ENCODE measurements at places on chromosomes 13 and 19. TPM values are rescaled to one million over a fixed set of nuclear protein-coding genes. Genes with fewer than 3 reads are reported as not detected.

The KLK4 gene
- not detected for total RNA-seq

DNA sequence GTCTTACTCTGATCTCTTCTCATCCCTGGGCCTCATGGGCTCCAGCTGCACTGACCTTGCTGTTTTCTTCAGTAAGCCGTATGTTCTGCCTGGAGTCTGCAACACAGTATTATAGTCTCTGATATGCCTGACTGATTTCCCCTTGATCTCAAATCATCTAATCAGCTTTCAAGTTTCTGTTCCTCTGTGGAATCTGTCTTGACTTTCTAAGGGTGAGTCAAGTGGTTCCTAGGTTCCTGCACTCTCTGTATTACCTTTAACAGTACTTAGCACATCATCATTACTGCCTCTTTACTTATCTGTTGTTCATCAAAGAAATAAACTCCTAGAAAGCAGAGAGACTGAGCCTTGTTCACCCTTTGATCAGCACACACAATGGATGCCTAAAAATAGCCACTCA lies 350.7 kb downstream of the LMO7 start:
- H3K4me3 ChIP-seq, result no peak overlapping the region
- DNase-seq, result no peak
- no peaks in the 10 kb centered on the region for H3K27me3 ChIP-seq
- no peak overlapping the region for H3K27ac ChIP-seq
- no peaks in the 10 kb centered on the region for H3K36me3 ChIP-seq

DNA sequence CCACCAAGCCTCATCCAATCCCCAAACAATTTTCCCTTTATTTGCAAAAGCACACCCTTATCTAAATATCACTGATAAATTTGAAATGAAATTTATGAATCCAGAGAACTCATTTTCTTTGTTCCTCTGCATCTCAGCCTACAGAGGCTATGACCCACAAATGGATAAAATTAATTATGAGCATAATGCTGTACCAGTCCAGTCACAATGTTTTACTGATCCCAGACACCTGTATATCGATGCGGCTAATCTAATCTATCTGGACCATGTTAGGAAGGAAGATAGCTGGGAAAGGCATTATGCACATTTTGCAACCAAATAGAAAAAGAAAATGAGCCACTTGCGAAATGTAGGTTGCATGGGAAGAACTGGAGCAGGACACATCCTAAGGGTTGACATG lies 150.0 kb downstream of the FGF14 start:
- H3K4me3 ChIP-seq, result no peak overlapping the region
- no peaks in the 10 kb centered on the region for H3K36me3 ChIP-seq
- no peak overlapping the region for H3K27ac ChIP-seq
- DNase-seq, result no peak
- H3K4me1 ChIP-seq, result no peaks in the 10 kb centered on the region

- no peaks in the 10 kb centered on the region for H3K36me3 ChIP-seq
- H3K27me3 ChIP-seq, result no peaks in the 10 kb centered on the region
- H3K4me1 ChIP-seq, result no peaks in the 10 kb centered on the region
- no peak overlapping the region for H3K27ac ChIP-seq
- H3K4me3 ChIP-seq, result no peak overlapping the region
These were observed 182.7 kb upstream of the CSNK1A1L start for GRCh38 chr13:37288057-37288720.

DNA sequence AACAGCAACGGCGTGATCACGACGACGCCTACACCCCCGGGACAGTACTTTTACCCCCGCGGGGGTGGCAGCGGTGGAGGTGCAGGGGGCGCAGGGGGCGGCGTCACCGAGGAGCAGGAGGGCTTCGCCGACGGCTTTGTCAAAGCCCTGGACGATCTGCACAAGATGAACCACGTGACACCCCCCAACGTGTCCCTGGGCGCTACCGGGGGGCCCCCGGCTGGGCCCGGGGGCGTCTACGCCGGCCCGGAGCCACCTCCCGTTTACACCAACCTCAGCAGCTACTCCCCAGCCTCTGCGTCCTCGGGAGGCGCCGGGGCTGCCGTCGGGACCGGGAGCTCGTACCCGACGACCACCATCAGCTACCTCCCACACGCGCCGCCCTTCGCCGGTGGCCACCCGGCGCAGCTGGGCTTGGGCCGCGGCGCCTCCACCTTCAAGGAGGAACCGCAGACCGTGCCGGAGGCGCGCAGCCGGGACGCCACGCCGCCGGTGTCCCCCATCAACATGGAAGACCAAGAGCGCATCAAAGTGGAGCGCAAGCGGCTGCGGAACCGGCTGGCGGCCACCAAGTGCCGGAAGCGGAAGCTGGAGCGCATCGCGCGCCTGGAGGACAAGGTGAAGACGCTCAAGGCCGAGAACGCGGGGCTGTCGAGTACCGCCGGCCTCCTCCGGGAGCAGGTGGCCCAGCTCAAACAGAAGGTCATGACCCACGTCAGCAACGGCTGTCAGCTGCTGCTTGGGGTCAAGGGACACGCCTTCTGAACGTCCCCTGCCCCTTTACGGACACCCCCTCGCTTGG lies 966 bp downstream of the JUNB start:
- peak; percentile 77 for DNase-seq
- H3K27ac ChIP-seq, result peak overlapping the region; percentile 100
- H3K4me3 ChIP-seq, result peak overlapping the region; percentile 79

- H3K4me1 ChIP-seq, result no peaks in the 10 kb centered on the region
- H3K36me3 ChIP-seq, result peaks cover 90% of the 10 kb centered on the region
- no peak for DNase-seq
- H3K4me3 ChIP-seq, result no peak overlapping the region
- no peaks in the 10 kb centered on the region for H3K27me3 ChIP-seq
These were observed 9.4 kb upstream of the SLC25A42 start for GRCh38 chr19:19054315-19054938.

The CLEC17A gene
- 0.18 TPM for total RNA-seq

The KIR3DL2 gene
- not detected for total RNA-seq

The ZNF99 gene
- total RNA-seq, result not detected

DNA sequence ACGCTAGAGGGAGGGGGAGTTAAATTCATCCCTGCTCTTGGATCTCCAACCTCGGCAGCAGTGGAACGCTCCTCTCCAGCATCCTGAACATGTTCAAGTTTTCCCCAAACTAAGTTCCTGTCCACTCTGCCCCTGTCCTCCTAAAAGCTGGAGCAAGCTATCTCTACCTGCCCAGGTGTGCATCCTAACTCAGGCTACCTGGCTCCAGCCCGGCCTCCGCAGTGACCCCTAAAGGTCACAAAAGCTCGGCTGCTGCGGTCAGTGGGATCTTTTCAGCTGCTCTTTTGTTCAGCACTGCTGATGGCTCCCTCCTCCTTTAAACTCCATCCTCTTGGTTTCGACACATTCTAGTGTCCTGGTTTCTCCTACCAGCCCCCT lies 1.4 kb downstream of the DCUN1D2 start:
- no peaks in the 10 kb centered on the region for H3K36me3 ChIP-seq
- peaks cover 50% of the 10 kb centered on the region for H3K4me1 ChIP-seq
- H3K27ac ChIP-seq, result peak overlapping the region; percentile 94
- no peak for DNase-seq
- peak overlapping the region; percentile 88 for H3K4me3 ChIP-seq

The FGF21 gene
- not detected for total RNA-seq

The GAPDHS gene
- not detected for total RNA-seq

The RNF17 gene
- total RNA-seq, result 0.18 TPM

The LYPD5 gene
- not detected for total RNA-seq

- DNase-seq, result no peak
- H3K27me3 ChIP-seq, result no peaks in the 10 kb centered on the region
These were observed 1218.6 kb downstream of the PCDH17 start for GRCh38 chr13:58850161-58850560.

DNA sequence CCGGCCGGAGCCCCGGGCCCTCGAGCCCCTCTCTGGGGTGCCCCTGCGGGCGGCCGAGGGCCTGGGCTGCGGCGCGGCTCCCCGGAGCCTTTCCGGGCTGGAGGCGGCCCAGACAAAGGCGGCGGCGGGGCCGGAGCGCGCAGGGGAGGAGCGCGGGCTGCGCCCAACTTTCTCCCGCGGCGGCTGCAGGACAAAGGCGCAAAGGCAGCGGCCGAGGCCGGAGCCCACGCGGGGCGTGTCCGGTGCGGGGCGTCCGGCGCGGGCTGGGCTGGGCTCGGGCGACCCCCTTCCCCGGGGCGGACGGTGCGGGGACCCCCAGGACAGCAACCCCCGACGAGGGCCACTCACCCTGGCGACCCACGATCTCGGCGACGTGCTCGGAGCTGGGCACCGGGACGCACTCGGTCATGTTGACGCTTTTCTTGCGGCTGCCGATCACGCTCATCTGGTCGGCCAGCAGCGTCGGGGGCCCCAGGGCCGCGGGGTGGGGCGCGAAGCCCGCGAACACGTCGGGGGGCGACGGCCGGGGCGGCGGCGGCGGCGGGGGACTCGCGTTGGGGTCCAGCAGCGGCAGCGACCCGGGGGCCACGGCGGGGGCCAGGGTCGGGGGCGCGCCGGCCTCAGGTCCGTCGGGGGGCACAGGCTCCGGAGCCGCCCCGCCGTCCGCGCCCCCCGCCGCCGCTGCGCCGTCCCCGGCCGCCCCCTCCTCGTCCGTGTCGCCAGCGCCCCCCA lies 843 bp downstream of the MEX3D start:
- H3K27ac ChIP-seq, result peak overlapping the region; percentile 87
- H3K4me3 ChIP-seq, result peak overlapping the region; percentile 65
- H3K4me1 ChIP-seq, result peaks cover 25% of the 10 kb centered on the region
- peaks cover 4% of the 10 kb centered on the region for H3K36me3 ChIP-seq
- peak; percentile 69 for DNase-seq
- no peaks in the 10 kb centered on the region for H3K27me3 ChIP-seq

The ZNF813 gene
- 0.45 TPM for total RNA-seq

DNA sequence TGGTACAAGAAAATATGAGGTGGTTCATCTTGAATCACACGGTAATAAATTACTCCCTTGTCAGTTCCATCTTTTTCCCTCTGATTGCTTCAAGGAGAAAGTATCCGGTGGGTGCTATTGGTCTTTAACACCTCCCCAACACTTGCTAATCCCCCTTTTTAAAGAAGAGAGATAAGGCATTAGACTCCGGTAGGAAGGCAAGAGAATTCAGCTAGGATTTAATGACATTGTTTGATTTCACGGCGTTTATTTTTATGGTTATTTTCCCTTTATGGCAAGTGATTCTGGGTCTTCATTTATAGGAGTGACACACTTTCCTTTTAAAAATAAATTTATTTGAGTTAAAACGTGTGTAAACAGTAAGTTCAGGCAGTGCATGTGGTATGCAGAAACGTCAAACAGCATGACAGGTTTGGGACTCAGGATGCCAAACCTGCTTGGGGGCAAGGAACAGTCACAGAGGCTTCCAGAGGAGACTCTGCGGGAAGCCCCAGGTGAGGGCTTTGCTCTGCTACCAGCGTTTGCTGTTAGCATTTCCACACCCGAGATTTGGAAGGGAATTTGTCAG lies 36.5 kb downstream of the TSHZ3 start:
- H3K4me1 ChIP-seq, result peaks cover 40% of the 10 kb centered on the region
- no peak overlapping the region for H3K27ac ChIP-seq
- no peak overlapping the region for H3K4me3 ChIP-seq
- peaks cover 4% of the 10 kb centered on the region for H3K36me3 ChIP-seq

DNA sequence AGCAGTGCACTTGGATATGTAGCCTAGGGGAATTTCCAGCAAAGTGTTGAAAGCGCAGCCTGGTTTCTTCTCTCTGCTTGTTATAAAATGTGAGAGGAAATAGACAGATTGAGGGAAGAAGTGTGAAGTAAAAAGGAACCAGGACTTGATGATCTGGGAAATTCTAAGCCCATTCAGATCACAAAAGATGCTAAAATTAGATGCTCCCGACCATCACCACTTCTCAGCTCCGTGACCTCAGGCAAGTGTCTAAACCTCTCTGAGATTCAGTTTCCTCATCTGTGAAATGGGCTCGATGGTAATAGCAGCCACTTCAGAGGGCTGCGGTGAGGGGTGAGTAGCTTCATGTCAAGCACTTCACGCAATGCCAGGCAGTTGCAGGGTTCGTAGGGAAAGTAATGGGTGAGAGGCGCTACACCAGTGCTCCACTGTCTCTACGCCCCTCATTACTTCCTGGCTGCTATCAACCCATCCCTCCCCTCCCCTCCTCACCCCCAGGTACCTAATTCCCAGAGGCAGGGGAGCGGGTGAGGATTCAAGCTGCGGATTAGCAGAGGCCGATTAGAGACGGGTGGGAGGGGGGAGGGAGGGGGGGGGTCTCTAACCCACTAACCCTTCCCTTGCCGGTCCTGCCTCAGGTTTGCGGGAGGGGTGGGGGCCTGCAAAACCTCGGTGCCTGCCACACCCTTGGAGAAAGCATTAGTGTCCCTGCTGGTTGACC lies 9.0 kb upstream of the NFIC start:
- H3K36me3 ChIP-seq, result no peaks in the 10 kb centered on the region
- peaks cover 37% of the 10 kb centered on the region for H3K4me1 ChIP-seq
- no peak overlapping the region for H3K4me3 ChIP-seq

DNA sequence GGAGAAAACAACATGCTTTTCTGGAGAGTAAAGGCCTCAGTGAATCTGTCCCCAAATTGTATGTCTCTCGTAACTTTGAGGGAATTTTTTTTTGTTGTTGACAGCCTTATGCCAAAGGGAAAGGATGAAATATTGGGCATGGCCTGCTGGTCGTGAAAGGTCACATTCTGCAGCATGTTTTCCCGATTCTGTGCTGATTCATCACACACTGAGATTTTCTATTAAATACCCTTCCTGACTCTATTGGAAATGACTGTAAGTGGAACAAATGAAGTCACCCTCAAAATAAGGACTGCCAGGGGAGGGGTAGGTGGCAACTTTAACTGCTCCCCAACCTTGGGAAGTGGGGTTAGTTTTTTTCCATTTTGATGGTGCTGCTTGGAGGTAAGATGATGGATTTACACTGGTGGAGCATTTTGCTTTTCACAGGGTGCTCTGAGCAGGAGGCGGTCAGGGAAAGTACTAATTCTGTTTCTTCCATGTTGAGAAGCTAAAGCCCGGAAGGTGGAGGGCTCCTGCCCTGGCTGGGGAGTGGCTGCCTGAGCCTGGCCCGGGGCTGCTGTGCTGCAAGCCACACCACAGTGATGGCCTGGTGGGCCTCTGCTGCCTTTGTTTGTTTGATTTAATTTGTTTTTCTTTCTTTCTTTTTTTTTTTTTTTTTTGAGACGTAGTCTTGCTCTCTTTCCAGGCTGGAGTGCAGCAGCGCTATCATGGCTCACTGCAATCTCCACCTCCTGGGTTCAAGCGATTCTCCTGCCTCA lies 116.8 kb upstream of the SPATA13 start:
- no peak for DNase-seq
- no peak overlapping the region for H3K4me3 ChIP-seq
- peak overlapping the region; percentile 6 for H3K27ac ChIP-seq
- peaks cover 5% of the 10 kb centered on the region for H3K4me1 ChIP-seq

DNA sequence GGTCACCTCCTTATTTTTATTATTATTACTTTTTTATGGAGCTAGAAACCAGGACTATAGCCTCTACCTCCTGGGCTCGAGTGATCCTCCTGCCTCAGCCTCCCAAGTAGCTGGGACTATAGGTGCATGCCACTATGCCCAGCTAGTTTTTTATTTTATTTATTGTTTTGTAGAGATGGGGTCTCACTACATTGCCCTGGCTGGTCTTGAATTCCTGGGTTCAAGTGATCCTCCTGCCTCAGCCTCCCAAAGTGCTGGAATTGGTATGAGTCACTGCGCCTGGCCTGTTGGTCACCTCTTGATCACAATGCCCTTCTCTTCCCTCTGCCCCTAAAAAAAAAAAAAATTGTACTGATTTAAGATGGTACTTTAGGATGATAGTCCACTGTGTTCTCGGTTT lies 20.4 kb downstream of the MRPS12 start:
- H3K36me3 ChIP-seq, result peaks cover 16% of the 10 kb centered on the region
- peaks cover 12% of the 10 kb centered on the region for H3K27me3 ChIP-seq
- H3K4me3 ChIP-seq, result no peak overlapping the region
- no peak for DNase-seq
- no peak overlapping the region for H3K27ac ChIP-seq
- H3K4me1 ChIP-seq, result peaks cover 8% of the 10 kb centered on the region

GRCh38 chr13:25632166-25632888 lies 260.6 kb downstream of the ATP8A2 start:
- H3K27ac ChIP-seq, result no peak overlapping the region
- no peak for DNase-seq
- H3K4me1 ChIP-seq, result no peaks in the 10 kb centered on the region
- H3K4me3 ChIP-seq, result no peak overlapping the region

The ZNF792 gene
- total RNA-seq, result 14.3 TPM
